ENCODE measurements at places on chromosomes 11 and 22.

DNA sequence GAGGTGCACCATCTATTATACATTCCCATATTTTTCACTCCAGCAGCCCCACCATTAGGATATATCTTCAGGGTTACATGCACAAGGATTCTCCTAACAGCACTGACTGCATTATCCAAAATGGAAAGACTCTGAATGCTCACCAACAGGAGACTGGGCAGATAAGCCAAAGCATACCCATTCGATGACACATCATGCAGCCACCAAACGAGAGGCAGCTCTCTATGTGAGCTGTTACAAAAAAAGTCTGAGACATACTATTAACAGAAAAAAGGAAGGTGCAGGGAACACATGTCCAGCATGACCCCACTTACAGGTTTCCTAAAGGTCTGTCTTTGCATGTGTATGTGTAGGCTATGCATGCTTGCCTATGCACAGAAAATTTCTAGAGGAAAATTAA, 12.4 kb upstream of the SERPIND1 start:
- DNase-seq = no peak

- no peak for DNase-seq
These were observed 94.3 kb downstream of the FEZ1 start for GRCh38 chr11:125401746-125402145.

GRCh38 chr22:31461699-31462098, 27.9 kb downstream of the EIF4ENIF1 start:
- no peak for DNase-seq

GRCh38 chr11:130553306-130553705, 104.9 kb downstream of the ADAMTS15 start:
- no peak for DNase-seq

All from activated CD4-positive, alpha-beta T cell treated with anti-CD3 and anti-CD28 coated beads for 1 hour (primary cell).